ENCODE measurements at places on chromosomes 6 and 20.

GRCh38 chr20:49320460-49320859 lies 42.6 kb upstream of the ZNFX1 start:
- no peak for DNase-seq

GRCh38 chr20:23115822-23116221 lies 29.7 kb upstream of the CD93 start:
- DNase-seq, result no peak

DNA sequence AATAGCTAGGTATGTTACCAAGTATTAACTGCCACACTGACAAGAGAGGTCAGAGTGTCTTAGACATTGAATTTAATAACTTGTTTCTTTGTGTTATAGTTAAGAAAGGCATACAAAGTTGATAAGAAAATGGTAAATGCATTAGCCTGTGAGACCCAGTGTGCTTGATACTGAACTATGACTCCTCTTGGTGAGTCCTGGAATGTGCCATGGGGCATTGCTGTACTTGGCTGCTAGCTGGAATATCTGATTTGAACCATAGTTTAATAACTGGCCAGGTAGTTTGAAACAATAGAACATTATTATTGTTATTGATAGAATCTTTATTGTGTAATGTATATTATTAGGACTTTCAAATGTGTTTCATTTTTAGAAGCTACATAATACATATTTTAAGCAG lies 70.0 kb downstream of the ZFAND3 start:
- DNase-seq, result no peak

- DNase-seq, result no peak
These were observed 78.7 kb downstream of the DLL1 start for GRCh38 chr6:170212051-170212756.

DNA sequence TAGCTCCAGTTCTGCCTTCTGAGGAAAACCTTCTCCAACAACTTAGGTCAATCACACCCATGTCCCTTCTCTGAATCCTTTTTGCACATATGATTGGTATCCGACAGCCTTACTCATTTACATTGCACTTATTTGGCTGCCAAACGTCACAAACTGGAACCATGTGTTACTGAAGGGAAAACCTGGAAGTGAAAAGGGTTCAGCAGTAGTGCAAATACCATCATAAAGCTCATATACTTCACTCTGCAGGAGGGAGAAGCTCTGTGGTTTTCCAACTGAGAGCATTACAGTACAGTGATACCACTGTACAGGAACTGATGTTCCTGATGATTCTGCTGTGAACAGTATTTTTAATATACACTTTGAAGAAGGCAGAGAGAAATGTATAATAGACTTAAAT lies 87.8 kb downstream of the SLC16A10 start:
- no peak for DNase-seq

DNA sequence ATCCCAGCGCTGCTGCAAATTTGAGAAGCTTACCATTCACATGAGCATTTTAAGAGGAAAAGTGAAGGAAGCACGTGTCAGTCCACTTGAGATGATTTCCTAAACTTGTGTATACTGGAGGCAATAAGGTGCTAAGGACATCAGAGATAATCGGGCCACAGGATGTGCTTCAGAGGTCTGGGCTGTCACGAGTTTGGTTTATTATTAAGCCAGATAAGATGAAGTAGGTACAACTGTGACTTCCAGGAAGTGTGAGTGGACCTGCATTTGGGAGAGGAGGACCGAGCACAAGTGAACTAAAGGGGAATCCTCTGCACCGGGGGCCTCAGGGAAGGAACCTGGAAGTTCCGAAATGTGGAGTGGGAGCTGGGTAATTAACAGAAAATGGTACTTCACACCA lies 1.4 kb downstream of the SAMD5 start:
- no peak for DNase-seq

- DNase-seq, result no peak
These were observed 9.2 kb upstream of the BPIFB6 start for GRCh38 chr20:33022289-33022688.

- DNase-seq, result peak; percentile 31
These were observed 149.1 kb downstream of the MTHFD1L start for GRCh38 chr6:151014404-151015100.

- DNase-seq, result no peak
These were observed 341.0 kb downstream of the HDGFL1 start for GRCh38 chr6:22910370-22910769.

DNA sequence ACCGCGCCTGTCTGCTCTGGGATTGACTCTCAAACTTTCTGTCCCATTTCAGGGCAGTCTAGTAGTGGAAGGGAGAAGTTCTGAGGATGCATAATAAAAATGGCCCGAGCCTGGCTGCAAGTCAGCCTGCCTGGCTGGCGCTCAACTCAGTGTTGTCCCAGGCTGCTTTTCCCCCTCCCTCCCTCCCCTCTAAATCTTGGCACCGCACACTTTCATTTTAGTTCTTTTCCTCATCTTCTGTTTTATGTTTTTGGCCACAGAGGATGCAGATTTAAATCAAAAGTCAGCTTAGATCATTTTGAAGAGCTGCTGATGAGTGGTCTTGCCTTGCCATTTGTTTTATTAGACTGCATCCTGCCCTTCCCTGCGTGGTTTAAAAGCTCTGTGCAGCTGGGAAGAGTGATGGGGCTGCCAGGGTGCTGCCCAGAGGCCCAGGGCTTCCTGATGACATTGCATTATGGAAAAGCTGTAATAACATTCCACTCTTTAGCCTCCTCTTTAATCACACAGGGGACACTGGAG lies 6.5 kb upstream of the UQCC2 start:
- DNase-seq, result no peak

- no peak for DNase-seq
These were observed 15.7 kb upstream of the PARD6B start for GRCh38 chr20:50715694-50716093.

DNA sequence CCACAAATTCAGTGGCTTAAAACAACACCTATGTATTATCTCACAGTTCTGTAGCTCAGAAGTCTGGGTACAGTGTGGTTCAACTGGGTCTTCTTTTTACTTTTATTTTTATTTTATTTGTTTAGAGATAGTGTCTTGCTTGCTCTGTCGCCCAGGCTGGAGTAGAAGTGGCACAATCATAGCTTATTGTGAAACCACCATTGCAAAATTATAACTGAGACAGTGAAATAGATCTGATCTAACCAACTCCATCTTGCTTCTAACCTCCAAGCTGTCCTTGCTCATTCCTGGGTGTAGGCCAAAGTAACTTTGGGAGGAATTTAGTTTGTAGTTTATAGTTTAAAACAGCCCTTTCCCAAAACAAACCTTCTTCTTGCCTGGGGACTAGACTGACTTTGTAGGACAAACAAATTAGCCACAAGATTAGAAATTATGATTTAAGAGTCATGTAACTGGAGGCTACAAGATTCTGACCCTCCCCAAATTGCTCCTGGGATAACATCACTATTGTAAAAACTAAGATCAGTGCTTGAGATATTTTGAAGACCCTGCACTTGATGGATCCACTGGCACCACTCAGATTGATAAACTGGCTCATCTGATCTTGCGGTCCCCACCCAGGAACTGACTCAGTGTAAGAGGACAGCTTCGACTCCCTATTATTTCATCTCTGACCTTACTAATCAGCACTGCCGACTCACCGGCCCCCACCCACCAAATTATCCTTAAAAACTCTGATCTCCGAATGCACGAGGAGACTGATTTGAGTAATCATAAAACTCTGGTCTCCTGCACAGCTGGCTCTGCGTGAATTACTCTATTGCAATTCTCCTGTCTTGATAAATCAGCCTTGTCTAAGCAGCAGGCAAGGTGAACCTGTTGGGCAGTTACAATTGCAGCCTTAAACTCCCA lies 193.4 kb upstream of the CDYL start:
- DNase-seq, result no peak

- no peak for DNase-seq
These were observed 17.8 kb upstream of the AAR2 start for GRCh38 chr20:36218380-36219064.

GRCh38 chr6:16413399-16413798 lies 175.0 kb downstream of the GMPR start:
- peak; percentile 43 for DNase-seq

DNA sequence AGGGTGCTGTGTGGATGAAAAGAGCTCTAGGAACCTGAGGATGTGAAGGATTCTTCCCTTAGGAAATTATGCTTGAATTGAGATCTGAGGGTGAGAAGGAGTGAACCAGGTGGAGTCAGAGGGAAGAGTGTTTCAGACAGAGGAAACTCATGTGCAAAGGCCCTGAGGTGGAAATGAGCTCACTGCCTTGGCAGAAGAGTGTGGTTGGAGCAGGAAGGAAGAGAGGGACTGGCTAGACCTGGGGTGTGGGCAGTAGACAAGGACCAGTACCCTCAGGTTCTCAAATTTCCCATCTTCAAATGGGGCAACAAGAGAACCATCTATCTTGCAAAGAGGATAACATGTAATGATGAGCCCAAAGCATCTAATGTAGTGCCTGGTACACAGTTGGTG lies 24.0 kb upstream of the GTSF1L start:
- no peak for DNase-seq

DNA sequence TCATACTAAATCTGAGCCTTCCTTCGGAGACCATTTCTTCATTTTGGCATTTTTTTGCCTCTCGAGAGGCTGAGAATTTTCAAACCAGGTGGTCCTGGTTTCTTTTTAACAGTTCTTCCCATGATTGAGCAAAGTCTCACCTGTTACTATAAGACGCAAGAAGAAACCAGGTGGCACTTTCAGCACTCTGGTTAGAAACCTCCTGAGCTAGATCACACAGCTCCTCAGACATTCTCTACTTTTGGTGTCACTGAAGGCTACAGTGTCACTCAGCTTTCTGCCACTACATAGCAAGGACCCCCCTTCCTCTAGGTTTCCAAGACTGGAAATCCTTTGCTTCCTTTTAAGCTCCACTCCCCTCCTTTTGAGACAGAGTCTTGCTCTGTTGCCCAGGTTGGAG lies 7.3 kb downstream of the IFNGR1 start:
- no peak for DNase-seq

- DNase-seq, result no peak
These were observed 62.5 kb upstream of the ZNFX1 start for GRCh38 chr20:49340161-49340966.

DNA sequence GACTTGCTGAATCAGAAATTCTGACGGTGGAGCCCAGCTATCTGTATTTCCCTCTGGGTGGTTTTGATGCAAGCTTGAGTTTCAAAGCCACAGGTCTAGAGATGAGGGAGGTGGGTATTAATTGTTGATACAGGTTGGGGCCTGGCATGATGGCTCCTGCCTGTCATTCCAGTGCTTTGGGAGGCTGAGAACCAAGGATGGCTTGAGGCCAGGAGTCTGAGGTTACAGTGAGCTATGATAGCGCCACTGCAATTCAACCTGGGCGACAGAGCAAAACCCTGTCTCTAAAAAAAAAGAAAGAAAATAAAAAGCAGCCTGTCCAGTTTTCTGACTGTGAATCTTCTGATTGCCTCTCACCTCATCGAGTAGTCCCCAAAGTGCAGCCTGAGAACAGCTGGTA lies 184.8 kb upstream of the SASH1 start:
- DNase-seq, result no peak

DNA sequence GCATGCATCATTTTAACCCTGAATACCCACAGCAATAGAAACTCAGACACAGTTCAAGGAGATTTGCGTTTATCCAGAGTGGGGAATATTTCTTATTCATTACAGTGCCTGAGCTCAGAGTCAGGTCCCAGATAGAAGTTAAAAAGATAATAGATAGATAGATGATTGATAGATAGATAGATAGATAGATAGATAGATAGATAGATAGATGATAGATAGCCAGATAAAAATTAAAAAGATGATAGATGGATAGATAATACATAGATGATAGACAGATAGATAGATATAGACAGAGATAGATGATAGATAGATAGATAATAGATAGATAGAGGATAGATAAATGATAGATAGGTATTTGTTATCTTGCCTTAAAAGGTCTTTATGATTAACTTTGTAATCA lies 184.7 kb downstream of the MYLK4 start:
- no peak for DNase-seq

- no peak for DNase-seq
These were observed 72.6 kb upstream of the DUSP22 start for GRCh38 chr6:219641-220198.

DNA sequence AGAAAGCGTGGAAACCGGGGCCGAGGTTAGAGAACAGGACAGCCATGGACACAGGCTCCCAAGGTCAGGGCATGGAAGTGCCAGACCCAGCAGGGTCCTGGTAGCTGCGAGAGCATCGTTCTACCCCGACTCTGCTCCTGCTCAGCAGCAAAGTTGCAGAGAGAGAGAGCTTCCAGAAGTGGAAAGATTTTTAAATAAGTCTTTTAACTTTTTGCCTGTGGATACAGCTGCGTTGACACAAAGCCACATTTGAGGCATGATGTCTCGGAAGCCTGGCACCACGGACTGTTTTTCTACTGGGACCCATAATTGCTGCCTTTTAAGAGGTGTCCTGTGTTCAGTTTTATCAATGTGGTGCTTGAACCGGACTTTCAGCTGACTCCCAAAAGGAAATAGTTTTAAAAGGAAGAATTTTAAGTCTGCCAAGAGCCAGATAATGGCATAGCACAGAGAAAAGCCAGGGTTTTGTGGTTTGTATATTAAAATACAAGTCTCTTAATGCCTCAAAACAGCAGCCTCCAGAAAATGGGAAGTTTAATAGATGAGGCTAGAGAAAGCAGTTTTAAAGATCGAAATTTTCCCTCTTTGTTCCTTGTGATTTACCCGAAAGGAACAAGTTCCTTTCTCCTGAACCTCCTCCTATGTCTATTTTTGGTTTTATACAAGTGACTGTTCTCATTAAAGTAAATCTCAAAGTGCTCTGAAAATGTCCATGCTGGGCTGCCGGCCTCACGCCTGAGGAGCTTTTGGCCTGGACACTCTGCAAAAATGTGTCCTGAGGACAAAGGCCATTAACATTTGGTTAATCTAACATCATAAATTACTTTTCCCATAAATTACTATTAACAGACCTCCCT lies 91.5 kb downstream of the RIN2 start:
- DNase-seq, result no peak

DNA sequence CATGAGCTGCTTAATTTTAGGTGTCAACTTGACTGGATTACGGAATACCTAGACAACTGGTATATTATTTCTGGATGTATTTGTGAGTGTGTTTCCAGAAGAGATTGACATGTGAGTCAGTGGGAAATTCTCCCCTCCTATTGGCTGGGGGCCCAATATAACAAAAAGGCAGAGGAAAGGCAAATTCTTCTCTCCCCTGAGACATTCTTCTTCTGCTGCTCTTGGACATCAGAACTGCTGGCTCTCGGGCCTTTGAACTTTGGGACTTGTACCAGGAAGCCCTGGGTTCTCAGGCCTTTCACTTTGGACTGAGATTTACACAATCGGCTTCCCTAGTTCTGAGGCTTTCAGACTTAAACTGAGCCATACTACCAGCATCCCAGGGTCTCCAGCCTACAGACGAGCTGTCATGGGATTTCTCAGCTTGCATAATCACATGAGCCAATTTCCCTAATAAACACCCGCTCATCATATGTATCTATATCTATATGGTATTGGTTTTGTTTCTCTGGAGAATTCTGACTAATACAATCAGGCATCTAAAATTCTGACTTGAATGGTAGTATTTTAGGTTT lies 7.6 kb upstream of the BTN3A3 start:
- DNase-seq, result no peak

DNA sequence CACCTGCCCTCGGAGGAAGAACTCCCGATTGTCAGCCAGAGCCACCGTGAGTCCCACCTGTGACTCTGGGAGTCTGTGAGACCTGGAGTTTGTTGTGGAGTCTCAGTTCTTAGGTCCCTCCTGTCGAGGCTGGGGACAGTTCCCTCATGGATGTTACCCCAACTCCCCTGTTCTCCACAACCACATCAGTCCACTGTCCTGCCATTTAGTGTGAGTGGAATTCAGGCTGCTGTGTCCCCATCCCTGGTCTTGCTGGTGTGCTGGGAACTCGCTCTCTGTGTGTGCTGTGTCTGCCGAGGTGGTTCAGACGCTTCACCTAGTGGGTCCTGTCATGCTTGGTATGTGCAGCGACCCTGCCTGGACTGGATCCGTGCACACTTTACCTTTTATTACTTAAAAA lies 163.2 kb downstream of the DTNBP1 start:
- DNase-seq, result no peak
